Naive thymus-derived CD8-positive, alpha-beta T cell (primary cell): ENCODE measurements at places on chromosomes 7 and 10. TPM values are rescaled to one million over a fixed set of nuclear protein-coding genes. Genes with fewer than 3 reads are reported as not detected.

Gene CFAP58
- not detected for total RNA-seq

GRCh38 chr7:124532166-124532565 lies 233.4 kb downstream of the GPR37 start:
- no peak for DNase-seq

GRCh38 chr10:4242561-4243035 lies 457.6 kb upstream of the KLF6 start:
- no peak for DNase-seq

Gene GDF10
- total RNA-seq, result 0.75 TPM

Gene CLRN3
- total RNA-seq, result not detected

GRCh38 chr7:114865564-114865963 lies 56.3 kb upstream of the MDFIC start:
- DNase-seq, result peak; percentile 12
